ENCODE measurements at places on chromosomes 4 and X. TPM values are rescaled to one million over a fixed set of nuclear protein-coding genes. Genes with fewer than 3 reads are reported as not detected.

UGT2B17 gene
- not detected for total RNA-seq

TAF7L gene
- not detected for total RNA-seq

POU4F2 gene
- 0.19 TPM for total RNA-seq

MAGEA9B gene
- not detected for total RNA-seq

PAGE5 gene
- total RNA-seq, result not detected

FGA gene
- total RNA-seq, result 13.4 TPM

CXCL6 gene
- total RNA-seq, result 0.64 TPM

ELMOD2 gene
- total RNA-seq, result 50.2 TPM

AKAP14 gene
- 0.92 TPM for total RNA-seq

TRIM75 gene
- total RNA-seq, result not detected

TMEM144 gene
- 12.8 TPM for total RNA-seq

PRKG2 gene
- 4.2 TPM for total RNA-seq

SATL1 gene
- 0.31 TPM for total RNA-seq

TCEAL5 gene
- not detected for total RNA-seq

EVC2 gene
- total RNA-seq, result 4.5 TPM

BTK gene
- 0.34 TPM for total RNA-seq

PABPC1L2B gene
- total RNA-seq, result 0.17 TPM

ITIH6 gene
- not detected for total RNA-seq

SLITRK2 gene
- total RNA-seq, result 5.4 TPM

SHROOM4 gene
- 3.9 TPM for total RNA-seq

TLR2 gene
- 1.2 TPM for total RNA-seq

CSAG1 gene
- total RNA-seq, result not detected

SPARCL1 gene
- total RNA-seq, result 0.38 TPM

TCEAL3 gene
- 9.5 TPM for total RNA-seq

GLRA3 gene
- 0.60 TPM for total RNA-seq

CSAG2 gene
- 0.40 TPM for total RNA-seq

RPL34 gene
- total RNA-seq, result 1,454 TPM

CPE gene
- total RNA-seq, result 149 TPM

IL2 gene
- total RNA-seq, result not detected

POU3F4 gene
- 1.3 TPM for total RNA-seq

MSX1 gene
- 7.4 TPM for total RNA-seq

ATP1B4 gene
- not detected for total RNA-seq

MAGEA9 gene
- total RNA-seq, result not detected

PPP1R3F gene
- 8.0 TPM for total RNA-seq

MGARP gene
- total RNA-seq, result 1.7 TPM

SLC6A8 gene
- 19.9 TPM for total RNA-seq

RAB39B gene
- 4.0 TPM for total RNA-seq

PABPC1L2A gene
- total RNA-seq, result not detected

ART3 gene
- not detected for total RNA-seq

SYP gene
- 13.6 TPM for total RNA-seq

TMLHE gene
- 18.5 TPM for total RNA-seq

MGAT4D gene
- not detected for total RNA-seq

FAM156B gene
- 20.1 TPM for total RNA-seq

FHIP1A gene
- 13.2 TPM for total RNA-seq

FOXR2 gene
- total RNA-seq, result not detected

NAA11 gene
- total RNA-seq, result not detected

MEPE gene
- not detected for total RNA-seq

GLRB gene
- total RNA-seq, result 5.2 TPM

CLNK gene
- total RNA-seq, result not detected

CHRDL1 gene
- total RNA-seq, result 0.79 TPM

IRF2 gene
- 19.7 TPM for total RNA-seq

FRMD7 gene
- not detected for total RNA-seq

TSPAN6 gene
- 99.3 TPM for total RNA-seq

POLN gene
- 4.3 TPM for total RNA-seq

LRCH2 gene
- 4.8 TPM for total RNA-seq

ARX gene
- total RNA-seq, result 12.1 TPM

PLAC8 gene
- 60.9 TPM for total RNA-seq

STK32B gene
- 3.0 TPM for total RNA-seq

FGB gene
- total RNA-seq, result 199 TPM

Measured in type B pancreatic cell (in vitro differentiated cells).